NCI-H1436 (cell line): ENCODE measurements at places on chromosomes 13 and 19.

DNA sequence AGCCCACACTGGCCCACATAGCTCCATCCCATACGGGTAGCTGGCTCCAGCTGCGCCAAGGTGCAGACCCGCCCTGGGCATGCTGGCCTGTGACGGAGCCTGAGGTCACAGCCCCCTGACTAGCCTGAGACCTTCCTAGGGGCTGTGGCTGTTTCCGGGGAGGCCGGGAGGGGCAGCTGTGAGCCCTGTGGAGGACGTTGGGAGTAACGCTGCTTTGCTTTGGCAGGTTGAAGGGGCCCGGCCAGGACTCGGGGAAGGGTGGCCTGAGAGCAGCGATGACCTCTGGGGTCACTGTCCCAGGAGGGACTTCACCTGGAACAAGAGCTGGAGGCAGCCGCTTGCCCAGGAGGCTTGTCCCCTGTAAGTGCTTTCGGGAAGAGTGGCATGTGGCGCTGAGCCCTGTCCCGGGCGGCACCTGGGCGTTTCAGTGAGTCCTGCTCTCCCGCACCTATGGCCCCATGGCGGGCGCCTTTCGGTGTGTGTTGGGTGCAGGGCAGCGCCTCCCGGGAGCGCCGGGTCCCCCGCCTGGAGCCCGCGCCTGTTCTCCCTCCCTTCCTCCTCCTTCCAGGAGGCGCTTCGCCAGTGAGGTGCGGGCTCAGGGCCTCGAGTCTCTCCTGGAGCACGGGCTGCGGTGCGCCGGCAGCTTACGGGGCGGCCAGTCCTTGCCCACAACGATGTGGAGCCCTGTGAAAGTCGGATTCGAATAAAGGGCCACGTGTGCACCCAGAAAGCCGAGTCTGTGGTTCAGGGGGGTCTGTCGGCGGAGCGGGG lies 1.1 kb upstream of the FAM174C start:
- DNase-seq: no peak

GRCh38 chr19:5356918-5357317 lies 16.3 kb upstream of the PTPRS start:
- DNase-seq: no peak

DNA sequence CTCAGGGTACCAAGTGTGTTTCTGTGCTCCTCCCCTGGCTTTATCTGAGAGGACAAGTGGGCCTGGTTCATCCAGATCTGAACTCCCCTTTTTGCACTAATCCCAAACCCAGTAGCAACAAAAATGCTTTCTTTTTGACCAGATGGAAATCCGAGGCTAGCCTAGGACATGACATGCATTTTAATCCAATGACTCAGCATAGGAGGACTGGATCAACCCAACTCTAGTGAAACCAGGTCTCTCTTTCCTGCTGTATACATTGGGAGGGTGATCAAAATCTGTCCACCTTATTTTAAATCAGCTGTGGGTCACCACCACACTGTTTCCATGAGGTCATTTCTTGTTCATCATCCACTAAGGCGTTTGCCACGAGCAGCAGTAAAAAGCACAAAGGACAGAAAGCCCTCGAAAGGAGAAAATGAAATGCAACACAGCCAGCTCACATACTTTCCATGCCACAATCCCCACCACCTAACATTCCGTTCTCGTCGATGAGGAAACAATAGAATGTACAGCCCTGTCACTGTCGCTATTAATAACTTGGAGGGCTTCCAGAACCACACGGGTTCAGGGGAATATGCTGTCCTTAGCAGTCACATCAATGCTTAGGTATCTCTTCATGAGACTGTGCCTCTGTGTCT lies 543.0 kb downstream of the IRS2 start:
- DNase-seq: no peak

DNA sequence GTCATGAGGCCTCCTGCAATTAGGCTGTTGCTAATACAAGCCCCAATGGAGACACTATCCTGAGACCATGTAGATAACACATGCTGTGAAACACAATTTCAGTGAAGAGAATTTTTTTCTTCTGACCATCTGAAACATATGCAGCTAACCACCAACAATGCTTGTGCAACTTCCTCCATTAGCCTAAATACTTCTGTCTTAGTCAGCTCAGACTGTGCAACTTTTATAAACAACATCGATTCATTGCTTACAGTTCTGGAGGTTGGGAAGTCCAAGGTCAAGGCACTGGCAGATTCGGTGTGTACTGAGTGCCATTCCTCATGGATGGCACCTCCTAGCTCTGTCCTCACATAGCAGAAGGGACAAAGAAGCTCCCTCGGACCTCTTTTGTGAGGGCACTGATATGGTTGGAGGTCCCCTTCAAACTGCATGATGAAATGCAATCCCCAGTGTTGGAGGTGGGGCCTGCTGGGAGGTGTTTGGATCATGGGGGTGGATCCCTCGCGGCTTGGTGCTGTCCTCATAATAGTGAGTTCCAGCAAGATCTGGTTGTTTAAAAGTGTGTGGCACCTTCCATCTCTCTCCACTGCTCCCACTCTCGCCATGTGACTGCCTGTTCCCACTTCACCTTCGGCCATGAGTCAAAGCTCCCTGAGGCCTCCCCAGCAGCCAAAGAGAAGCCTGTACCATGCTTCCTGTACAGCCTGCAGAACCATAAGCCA lies 27.7 kb downstream of the STK24 start:
- DNase-seq: no peak

DNA sequence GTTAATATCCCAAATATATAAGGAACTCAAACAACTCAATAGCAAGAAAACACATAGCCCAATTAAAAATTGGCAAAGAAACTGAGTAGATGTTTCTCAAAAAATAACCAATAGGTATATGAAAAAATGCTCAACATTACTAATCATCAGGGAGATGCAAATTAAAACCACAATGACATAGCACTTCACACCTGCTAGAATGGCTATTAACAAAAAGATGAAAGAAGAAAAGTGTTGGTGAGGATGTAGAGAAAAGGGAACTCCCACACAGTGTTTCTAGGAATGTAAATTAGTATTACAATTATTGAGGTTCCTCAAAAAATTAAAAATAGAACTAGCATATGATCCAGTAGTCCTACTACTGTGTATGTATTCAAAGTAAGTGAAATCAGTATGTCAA lies 1212.8 kb downstream of the DIAPH3 start:
- DNase-seq: no peak

- no peak for DNase-seq
Measured at GRCh38 chr13:67827992-67828391, 597.9 kb upstream of the PCDH9 start.

DNA sequence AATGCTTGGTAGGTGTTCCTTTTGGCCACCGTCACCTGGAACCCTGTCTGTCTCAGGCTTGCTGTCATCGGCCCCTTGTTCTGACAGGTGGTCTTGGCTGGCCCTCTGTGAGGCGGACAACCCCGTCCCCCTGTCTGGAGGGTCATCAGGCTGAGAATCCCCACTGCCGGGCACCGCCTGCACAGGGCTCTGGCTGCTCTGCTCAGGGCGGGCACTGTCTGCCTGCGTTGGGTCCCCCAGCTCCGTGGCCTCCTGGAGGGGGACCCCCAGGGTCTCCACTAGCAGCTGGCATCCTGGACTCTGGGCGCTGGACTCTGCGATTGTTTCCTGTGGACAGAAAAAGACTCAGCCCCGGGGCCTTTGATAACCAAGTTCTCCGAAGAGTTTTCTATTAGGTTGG lies 13.2 kb downstream of the NANOS3 start:
- no peak for DNase-seq

DNA sequence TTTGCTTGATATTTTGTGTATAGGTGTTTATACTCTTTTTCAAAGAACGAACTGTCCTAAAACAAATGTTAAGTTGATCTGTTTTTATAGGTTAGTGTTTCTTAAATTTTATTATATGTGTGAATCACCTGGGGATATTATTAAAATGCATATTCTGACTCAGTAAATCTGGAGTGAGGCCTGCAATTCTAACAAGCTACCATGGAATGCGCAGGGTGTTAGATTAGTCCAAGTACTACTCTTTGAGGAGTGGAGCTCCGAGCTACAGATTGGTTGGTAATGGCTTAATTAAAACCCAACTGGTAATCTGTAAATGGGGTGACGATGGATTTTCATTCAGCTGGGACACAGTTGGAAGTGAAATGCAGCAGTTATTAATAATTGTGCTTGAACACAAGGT lies 214.1 kb upstream of the UFM1 start:
- no peak for DNase-seq

GRCh38 chr19:6947745-6948144 lies 60.4 kb downstream of the ADGRE1 start:
- no peak for DNase-seq

GRCh38 chr13:27352698-27353097 lies 71.7 kb upstream of the GTF3A start:
- DNase-seq: no peak

DNA sequence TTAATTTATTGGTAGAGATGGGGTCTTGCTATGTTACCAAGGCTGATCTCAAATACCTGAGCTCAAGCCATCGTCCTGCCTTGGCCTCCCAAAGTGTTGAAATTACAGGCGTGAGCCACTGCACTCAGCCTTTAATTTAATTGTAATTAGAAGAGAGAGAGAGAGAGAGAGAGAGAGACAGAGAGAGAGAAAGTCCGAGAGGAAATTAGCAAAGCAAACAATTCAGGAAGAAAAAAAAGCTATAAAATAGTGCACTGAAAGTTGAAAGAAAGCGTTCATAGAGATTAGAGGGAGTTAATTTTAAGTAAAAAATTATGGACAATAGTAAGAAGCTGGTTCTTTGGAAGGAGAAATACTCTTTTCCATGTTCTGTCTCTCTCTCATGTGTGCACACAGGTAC lies 7.0 kb downstream of the GPR32 start:
- DNase-seq: no peak

- DNase-seq: no peak
Measured at GRCh38 chr13:110251193-110251819, 55.7 kb downstream of the COL4A1 start.

DNA sequence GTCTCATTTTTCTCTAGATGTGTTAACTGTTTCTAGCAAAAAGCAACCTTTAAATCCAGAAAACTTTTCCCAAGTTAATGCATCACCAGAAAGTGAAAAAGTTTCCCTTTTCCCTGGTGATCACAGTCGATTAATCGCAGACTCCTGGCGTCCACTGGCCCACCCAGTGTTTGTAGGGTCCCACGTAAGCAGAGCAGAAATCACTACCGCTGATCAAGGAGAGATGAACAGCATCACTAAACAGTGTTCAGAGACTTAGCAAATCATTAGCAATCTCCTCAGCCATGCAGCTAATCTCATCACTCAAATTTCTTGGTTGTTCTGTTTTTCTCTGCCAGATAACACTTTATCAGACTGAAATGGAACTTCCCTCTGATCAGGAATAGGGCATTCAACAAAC lies 184.2 kb downstream of the EFNB2 start:
- no peak for DNase-seq

DNA sequence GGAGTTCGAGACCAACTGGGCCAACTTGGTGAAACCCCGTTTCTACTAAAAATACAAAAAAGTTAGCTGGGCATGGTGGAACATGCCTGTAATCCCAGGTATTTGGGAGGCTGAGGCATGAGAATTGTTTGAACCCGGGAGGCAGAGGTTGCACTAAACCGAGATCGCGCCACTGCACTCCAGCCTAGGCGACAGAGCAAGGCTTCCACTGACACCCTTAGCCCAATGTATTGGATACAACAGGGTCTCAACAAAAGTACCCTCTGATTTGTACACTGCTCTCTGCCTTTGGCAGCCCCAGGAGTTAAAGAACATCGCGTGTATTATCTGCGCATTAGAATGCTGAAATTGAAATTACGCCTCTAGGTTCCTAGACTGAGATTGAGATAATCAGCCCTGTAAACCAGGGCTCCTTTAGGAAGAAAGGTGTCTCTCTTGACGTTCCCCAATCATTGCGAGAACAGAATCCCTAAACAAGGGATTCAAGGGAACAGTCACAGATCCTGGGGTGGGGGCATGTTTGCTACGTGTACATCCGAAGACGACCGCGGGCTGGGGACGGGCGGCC lies 21.9 kb downstream of the IPO5 start:
- DNase-seq: peak; percentile 49

GRCh38 chr13:114101358-114102130 lies 30.9 kb downstream of the RASA3 start:
- DNase-seq: no peak

DNA sequence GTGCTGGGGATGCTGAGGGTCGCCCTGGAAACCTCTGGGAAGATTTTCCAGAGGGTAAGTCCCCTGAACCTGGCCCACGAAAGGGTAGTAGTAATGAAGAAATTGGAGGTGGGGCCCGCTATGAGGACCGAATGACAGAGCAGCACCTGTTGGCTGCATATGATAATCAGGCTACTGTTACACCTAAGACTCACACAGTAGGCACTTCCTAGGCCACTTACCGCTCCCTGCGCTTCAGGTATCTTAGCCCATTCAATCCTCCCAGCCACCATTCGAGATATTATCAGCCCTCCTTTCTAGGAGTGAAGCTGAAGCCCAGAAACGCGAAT lies 4.3 kb upstream of the LRFN3 start:
- no peak for DNase-seq

DNA sequence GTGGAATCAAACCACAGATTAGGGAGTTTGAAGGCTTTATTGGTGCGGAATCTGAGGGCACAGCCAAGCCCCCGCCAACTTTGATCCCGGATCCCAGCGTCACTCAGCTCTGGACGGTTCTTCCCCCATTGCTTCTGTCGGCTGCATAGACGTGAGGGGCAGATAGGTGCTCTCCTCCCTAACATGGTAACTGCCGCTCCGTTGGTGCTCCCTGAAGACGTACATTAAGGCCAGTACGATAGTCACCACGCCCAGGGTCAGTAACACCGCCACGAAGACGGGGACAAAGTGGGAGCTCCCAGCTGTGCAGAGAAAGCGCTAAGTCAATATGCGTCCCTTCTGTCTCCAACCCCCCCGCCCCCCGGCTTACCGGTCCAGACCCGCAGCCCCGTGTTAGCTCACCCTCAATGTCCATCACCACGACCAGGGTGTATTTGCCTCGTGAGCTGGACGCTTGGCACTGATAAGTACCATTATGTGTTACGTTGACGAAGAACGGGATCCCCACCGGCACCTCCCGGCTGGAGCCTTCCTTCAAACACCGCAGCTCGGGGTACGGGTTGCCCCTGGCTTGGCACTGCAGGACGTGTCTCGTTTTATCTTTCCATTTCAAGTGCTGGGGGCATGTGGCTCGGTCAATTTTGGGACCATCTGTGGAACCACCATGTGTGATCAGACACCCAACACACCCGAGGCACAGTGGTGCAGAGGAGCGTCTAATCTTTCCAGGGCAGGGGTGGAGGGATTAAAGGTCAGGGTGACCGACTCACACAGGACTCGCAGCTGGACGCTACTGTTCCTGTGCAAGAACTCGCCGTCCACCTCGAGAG lies 644 bp upstream of the RAVER1 start:
- no peak for DNase-seq

DNA sequence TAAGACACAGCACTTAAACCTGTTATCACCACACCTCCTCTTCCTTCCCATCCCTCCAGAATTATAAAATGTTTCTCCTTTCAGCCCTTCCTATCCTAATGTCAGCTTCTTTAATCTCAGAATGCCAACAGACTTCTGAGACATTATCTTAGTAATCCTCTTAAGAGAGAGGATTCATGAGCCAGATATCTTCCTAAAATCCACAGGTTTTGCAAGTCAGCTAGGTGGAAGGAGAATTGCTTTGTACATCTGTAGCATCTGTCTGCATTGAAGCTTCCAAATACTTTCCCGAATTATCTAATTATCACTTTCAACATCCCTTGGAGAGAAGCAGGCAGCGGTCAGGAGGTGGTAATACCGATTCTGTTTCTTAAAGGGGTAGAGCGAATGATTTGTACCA lies 179.1 kb downstream of the DCT start:
- no peak for DNase-seq

GRCh38 chr13:53560556-53560955 lies 531.9 kb downstream of the OLFM4 start:
- no peak for DNase-seq

- no peak for DNase-seq
Measured at GRCh38 chr13:20706661-20707060, 3.2 kb downstream of the IL17D start.
